SJSA1 (cell line): ENCODE measurements at places on chromosomes 16 and 17. TPM values are rescaled to one million over a fixed set of nuclear protein-coding genes. Genes with fewer than 3 reads are reported as not detected.

JMJD8 gene
- 13.9 and 25.7 TPM in 2 replicates for total RNA-seq

ANKRD13B gene
- 2.9 and 3.4 TPM in 2 replicates for total RNA-seq

CXCL16 gene
- total RNA-seq = not detected in 2 replicates

SLC25A10 gene
- 26.5 and 29.2 TPM in 2 replicates for total RNA-seq

TBX21 gene
- total RNA-seq = 0.22 TPM in 1 of 2 replicates, not detected in the other

TBC1D3 gene
- not detected in 2 replicates for total RNA-seq

CIBAR2 gene
- 0.05 TPM in 1 of 2 replicates, not detected in the other for total RNA-seq

WDR90 gene
- 12.1 and 31.9 TPM in 2 replicates for total RNA-seq

LRRC46 gene
- not detected in 2 replicates for total RNA-seq

ZFHX3 gene
- total RNA-seq = 2.1 and 2.3 TPM in 2 replicates

DNA sequence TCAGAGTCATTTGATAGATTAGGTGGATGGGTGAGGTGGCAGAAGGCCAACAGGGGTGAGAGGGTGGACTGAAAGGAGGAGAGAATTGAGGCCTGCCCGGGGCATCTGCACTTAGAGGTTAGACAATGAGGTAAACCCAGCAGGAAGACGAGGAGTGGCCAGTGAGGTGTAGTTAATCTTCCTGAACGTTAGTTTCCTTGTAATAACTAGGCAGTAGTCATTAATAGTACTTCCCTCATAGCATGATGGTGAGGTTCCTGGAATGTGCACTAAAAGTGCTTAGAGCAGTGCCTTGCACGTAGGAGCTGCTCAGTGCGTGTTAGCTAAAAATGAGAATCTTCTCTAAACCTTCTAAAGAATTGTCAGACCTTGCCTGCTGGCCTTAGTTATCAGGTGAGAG lies 13.5 kb upstream of the KSR1 start:
- H3K27ac ChIP-seq = no peak overlapping the region
- no peaks in the 10 kb centered on the region for H3K36me3 ChIP-seq
- no peak for DNase-seq
- peaks cover 11% of the 10 kb centered on the region for H3K4me1 ChIP-seq
- no peaks in the 10 kb centered on the region for H3K27me3 ChIP-seq

- H3K36me3 ChIP-seq = peaks cover 48% of the 10 kb centered on the region
- H3K4me3 ChIP-seq = no peak overlapping the region
- DNase-seq = no peak
- peaks cover 11% of the 10 kb centered on the region for H3K4me1 ChIP-seq
These were observed 4.9 kb upstream of the TMEM88 start for GRCh38 chr17:7849751-7850504.

- peaks cover 16% of the 10 kb centered on the region for H3K4me1 ChIP-seq
- no peaks in the 10 kb centered on the region for H3K36me3 ChIP-seq
- H3K27ac ChIP-seq = no peak overlapping the region
- no peak overlapping the region for H3K4me3 ChIP-seq
These were observed 55.9 kb downstream of the C17orf67 start for GRCh38 chr17:56777859-56778258.

DNA sequence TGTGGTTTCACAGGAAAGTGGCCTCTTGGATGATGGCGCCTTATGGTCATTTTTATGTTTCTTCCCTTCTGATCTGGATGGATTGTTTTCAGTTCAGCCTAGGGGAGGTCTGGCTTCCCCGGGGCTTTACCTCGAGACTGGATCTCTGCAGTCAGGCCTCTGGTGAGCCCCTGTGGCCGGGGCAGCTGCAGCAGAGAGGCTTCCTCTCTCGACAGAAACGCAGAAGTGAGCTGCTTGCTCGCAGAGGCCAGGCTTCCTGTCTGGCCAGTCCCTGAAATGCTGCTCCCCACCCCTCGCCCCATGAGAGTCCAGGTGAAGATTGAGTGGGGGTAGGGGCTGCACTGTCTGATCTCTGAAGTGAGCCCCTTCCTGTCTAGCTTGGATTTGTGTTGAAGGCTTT lies 44.0 kb downstream of the PLCG2 start:
- no peaks in the 10 kb centered on the region for H3K4me1 ChIP-seq
- no peaks in the 10 kb centered on the region for H3K36me3 ChIP-seq
- H3K27ac ChIP-seq = no peak overlapping the region
- H3K27me3 ChIP-seq = no peaks in the 10 kb centered on the region
- DNase-seq = no peak

DNA sequence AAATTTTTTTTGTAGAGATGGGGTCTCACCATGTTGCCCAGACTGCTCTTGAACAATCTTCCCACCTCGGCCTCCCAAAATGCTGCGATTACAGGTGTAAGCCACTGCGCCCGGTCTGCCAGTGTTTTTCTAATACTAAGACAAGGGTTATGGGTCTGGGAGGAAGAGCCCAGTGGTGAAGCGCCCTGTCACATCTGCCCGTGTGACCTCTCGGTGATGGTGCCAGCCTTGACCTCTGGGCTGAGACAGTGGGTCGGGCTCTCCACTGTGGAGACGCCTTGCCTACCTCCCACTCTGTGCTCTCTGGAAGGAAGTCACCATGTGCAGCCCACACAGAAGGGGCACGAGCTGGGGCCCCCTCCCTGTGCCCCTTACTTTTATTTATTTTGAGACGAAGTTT lies 5.1 kb upstream of the BAIAP2 start:
- no peak overlapping the region for H3K27ac ChIP-seq
- no peak overlapping the region for H3K4me3 ChIP-seq
- peaks cover 9% of the 10 kb centered on the region for H3K4me1 ChIP-seq
- H3K36me3 ChIP-seq = peaks cover 6% of the 10 kb centered on the region
- 0 out of 2 replicates have a peak, but pooled peaks cover 3% of the 10 kb centered on the region for H3K27me3 ChIP-seq
- DNase-seq = no peak

DNA sequence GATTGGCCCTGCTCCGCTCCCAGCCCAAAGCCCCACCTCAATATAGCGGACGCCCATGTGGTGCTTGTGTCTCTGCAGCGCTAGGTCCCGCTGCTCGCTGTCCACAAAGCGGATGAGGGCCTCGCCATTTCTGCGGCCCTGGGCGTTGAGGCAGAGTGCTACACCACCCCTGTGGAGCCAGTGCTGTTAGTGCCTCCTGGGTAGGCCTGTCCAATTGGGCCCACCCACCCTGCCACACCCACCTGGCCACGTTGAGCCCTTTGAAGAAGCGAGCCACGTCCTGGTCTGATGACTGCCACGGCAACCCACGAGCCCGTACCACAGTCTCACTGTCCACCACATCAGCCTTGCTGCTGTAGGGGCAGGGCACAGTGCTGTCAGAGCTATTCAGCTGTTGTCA lies 3.6 kb downstream of the ESRP2 start:
- H3K36me3 ChIP-seq = peaks cover 10% of the 10 kb centered on the region
- H3K4me3 ChIP-seq = no peak overlapping the region
- H3K4me1 ChIP-seq = peaks cover 11% of the 10 kb centered on the region
- no peak for DNase-seq
- no peak overlapping the region for H3K27ac ChIP-seq

DNA sequence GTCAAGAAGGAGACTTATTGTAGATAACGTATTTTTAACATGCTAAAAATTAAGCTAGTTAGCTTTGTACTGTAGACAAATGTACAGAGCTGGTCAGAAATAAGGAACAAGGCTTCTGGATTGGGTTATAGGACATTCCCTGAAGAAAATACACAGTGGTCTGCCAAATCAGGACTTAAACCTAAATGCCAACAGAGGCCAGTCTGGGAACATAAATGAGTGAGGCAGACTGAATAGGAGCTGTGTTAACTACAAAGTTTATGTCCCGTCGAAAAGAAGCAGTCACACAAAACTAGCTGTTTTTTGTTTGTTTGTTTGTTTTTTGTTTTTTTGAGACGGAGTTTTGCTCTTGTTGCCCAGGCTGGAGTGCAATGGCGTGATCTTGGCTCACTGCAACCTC lies 120.4 kb upstream of the C17orf78 start:
- no peak for DNase-seq
- H3K4me3 ChIP-seq = no peak overlapping the region
- H3K4me1 ChIP-seq = no peaks in the 10 kb centered on the region
- peaks cover 25% of the 10 kb centered on the region for H3K36me3 ChIP-seq
- no peaks in the 10 kb centered on the region for H3K27me3 ChIP-seq

- no peak for DNase-seq
- no peak overlapping the region for H3K4me3 ChIP-seq
- no peaks in the 10 kb centered on the region for H3K36me3 ChIP-seq
These were observed 372.7 kb upstream of the CDH11 start for GRCh38 chr16:65494609-65495008.

DNA sequence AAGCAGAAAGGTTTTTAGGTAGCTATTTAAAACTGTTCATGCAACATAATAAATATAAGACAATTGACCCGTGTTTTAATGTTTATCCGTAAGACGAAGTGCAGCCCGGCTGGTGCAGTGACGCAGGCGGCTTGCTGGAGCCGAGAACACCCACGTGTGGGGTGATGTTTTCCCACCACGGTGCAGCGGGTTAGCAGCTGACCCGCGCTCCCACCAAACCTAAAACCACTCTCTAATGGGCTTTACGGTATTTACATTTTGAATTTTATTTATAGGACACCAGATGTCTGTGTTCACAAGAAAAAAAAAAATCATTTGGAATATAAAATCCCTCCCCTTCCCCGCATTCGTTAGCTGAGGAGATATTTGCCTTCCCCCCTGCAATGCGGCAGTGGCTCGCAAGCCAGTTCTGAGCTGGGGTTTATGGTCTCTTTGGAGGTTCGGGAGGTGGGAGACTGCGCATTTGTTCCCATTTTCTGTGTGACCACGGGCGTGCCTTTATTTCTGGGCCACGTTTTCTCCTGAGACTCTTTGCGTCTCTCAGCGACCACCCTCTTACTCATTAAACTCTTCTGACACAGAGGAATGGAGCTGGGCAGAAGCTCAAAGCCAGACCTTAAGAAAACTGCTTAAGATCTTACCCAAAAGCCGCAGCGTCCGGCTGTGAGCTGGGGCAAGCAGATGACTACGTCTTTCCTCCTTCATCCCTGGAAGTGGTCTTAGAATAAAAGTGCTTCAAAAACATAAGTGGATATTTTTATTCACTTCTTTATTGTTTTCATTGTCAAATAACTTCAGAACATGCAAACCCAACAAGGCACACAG lies 301.1 kb downstream of the IRF8 start:
- peaks cover 56% of the 10 kb centered on the region for H3K4me1 ChIP-seq
- DNase-seq = peak; percentile 94
- no peaks in the 10 kb centered on the region for H3K36me3 ChIP-seq
- peak overlapping the region; percentile 95 for H3K27ac ChIP-seq
- H3K4me3 ChIP-seq = peak overlapping the region; percentile 30
- H3K27me3 ChIP-seq = no peaks in the 10 kb centered on the region

- no peak for DNase-seq
- no peak overlapping the region for H3K4me3 ChIP-seq
- no peaks in the 10 kb centered on the region for H3K36me3 ChIP-seq
These were observed 213.3 kb upstream of the AXIN2 start for GRCh38 chr17:65774787-65775186.

GRCh38 chr17:80785477-80786178 lies 206.0 kb upstream of the CHMP6 start:
- peaks cover 49% of the 10 kb centered on the region for H3K4me1 ChIP-seq
- H3K27me3 ChIP-seq = no peaks in the 10 kb centered on the region

DNA sequence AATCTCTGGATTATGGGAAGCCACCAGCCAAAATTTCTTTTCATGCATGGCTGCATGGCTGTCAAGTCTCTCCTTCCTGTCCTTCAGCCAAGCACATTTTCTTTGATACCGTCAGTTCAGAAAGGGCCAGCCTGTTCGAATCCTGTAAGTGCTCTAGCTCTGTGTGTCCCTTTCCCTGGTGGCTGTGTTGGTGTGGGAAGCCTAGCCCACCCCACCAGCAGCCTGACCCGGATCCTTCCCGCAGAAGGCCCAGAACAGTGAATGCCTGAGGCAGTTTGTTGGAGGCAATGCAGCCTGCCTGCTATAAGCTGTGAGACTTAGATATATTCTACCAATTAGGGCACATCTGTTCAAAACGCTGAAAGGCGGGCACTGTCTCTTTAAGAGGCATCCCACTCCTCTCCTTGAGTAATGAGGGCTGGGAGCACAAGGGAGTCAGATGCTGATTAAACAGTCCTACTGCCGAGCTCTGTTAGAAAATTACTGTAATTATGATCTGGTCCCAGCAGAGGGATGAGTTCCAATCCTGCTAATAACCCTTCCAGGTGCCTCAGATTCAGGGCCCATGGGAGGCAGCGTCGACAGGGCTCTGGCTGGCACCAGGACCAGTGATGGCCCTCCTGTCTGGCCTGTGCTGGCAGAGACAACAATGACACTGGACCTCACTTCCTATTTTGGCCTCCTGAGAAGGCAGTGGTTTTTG lies 18.4 kb downstream of the SNX11 start:
- peaks cover 8% of the 10 kb centered on the region for H3K4me1 ChIP-seq
- H3K4me3 ChIP-seq = no peak overlapping the region
- no peak for DNase-seq
- H3K27me3 ChIP-seq = no peaks in the 10 kb centered on the region
- no peak overlapping the region for H3K27ac ChIP-seq

- no peak for DNase-seq
- no peaks in the 10 kb centered on the region for H3K36me3 ChIP-seq
- no peak overlapping the region for H3K4me3 ChIP-seq
- no peaks in the 10 kb centered on the region for H3K4me1 ChIP-seq
These were observed 98.5 kb downstream of the SOX9 start for GRCh38 chr17:72219137-72219823.

DNA sequence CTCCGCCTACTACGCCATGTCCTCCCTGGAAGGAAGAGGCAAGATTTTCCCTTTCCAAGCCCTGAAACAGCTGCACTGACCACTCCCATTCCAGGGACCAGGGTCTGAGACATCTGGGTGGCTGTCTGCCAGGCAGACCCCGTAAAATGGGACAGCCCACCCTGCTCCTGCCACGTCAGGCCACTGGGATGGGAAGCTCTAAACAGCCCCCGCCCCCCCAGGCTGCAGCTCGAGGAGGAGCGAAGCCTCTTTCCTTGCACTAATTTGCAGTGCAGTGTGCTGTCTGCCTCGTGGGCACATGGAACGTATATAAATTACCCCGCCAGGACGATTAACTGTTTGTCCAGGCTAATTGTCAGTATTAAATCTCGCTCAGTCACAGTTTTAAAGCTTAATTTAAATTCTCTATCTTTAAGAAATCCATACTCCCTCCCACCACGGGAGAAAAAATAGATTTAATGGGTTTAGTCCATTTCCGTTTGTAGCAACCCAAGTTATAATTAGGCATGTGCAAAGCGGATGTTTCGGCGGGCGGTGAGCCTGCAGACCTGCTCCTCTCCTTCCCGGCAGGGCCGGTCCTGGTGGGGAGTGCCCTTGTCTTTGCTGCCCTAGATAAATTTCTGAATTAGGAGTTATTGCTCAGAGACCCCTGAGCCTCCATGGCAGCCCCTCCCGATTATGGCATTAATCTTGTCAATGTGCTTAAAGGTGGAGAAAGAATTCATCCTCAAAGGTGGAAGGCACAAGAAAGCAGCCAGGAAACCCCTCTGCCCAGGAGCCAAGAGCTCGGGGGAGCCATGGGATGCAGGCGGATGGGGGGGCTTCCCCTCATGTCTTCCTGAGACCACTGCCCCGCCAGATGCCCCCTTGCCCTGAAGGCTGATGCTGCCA lies 268.0 kb upstream of the TNRC6C start:
- H3K27ac ChIP-seq = no peak overlapping the region
- H3K27me3 ChIP-seq = peaks cover 48% of the 10 kb centered on the region
- H3K36me3 ChIP-seq = no peaks in the 10 kb centered on the region
- DNase-seq = no peak
- no peak overlapping the region for H3K4me3 ChIP-seq

- no peak within 1 kb of the TSS for H3K4me3 ChIP-seq
- peaks cover 19% of the 10 kb centered on the region for H3K27me3 ChIP-seq
- no peaks in the 10 kb centered on the region for H3K36me3 ChIP-seq
- H3K27ac ChIP-seq = no peak within 1 kb of the TSS
- no peak for DNase-seq
These were observed at the start of gene RAP1GAP2 for GRCh38 chr17:2796164-2797125. TSS of gene RAP1GAP2 (plus strand) at chr17:2796438. CDS start at chr17:2796528, 90 bp downstream.
